ENCODE measurements at places on chromosomes 7 and 10. TPM values are rescaled to one million over a fixed set of nuclear protein-coding genes. Genes with fewer than 3 reads are reported as not detected.

DNA sequence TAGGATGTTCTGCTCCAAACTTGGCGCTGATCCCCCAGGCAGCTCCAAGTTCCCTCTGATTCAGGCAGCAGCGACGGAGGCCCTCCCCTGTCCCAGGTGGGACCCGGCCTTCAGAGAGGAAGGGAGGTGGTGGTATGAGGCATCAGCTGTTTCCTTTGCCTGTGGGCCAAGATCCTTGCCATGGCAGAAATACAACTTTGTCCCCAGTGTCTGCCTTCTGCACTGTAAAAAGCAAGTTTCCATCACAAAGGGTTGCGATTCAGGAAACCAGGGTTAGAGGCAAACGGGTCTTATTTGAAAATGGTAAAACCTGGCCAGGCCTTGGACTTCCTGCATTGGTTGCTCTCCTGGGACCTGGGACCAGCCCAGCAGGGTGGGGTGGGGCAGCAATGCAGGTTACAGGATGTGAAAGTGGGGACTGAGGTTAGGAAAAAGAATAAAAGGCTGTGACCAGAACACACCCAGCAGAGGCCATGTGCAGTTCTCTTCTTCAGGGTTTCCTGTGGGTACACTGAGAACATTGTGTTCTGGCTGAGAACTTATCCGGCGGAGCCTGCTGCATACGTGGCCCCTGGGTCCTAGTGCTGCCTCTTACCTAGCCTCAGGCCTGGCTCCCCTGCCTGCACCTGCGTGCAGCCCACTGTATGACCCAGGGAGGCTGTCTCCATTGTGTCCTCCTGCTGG is 25.1 kb upstream of the DDIT4 start:
- 0 out of 2 replicates have a peak overlapping the region, but pooled peaks have one; percentile 25 for H3K27ac ChIP-seq
- no peak overlapping the region for H3K4me3 ChIP-seq
- DNase-seq, result peak; percentile 35
- H3K36me3 ChIP-seq, result no peaks in the 10 kb centered on the region
- no peaks in the 10 kb centered on the region for H3K27me3 ChIP-seq
- peaks cover 19% of the 10 kb centered on the region for H3K4me1 ChIP-seq

The PTER gene
- not detected for polyA plus RNA-seq

DNA sequence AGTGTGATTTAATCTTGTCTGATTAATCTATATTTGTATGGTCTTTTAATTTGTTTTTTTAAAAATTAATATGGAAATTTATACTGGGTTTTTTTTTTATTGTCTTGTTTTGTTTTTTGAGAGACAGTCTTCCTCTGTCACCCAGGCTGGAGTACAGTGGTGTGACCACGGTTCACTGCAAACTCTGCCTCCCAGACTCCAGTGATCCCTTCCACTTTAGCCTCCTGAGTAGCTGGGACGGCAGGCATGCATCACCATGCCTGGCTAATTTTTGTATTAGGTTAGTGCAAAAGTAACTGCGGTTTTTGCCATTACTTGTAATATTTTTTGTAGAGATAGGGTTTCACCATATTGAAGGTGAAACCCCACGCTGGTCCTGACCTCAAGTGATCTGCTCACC is 73.1 kb downstream of the TET1 start:
- H3K27me3 ChIP-seq, result no peaks in the 10 kb centered on the region
- no peak for DNase-seq
- peaks cover 2% of the 10 kb centered on the region for H3K4me1 ChIP-seq

The DLX5 gene
- polyA plus RNA-seq, result 0.06 TPM

- no peaks in the 10 kb centered on the region for H3K4me1 ChIP-seq
- H3K27me3 ChIP-seq, result no peaks in the 10 kb centered on the region
- H3K4me3 ChIP-seq, result no peak overlapping the region
- no peak for DNase-seq
- H3K27ac ChIP-seq, result no peak overlapping the region
- H3K36me3 ChIP-seq, result no peaks in the 10 kb centered on the region
These were observed 438.4 kb downstream of the NRG3 start for GRCh38 chr10:82313401-82313800.

- no peak for DNase-seq
- no peaks in the 10 kb centered on the region for H3K27me3 ChIP-seq
- no peaks in the 10 kb centered on the region for H3K4me1 ChIP-seq
- no peak overlapping the region for H3K27ac ChIP-seq
- no peaks in the 10 kb centered on the region for H3K36me3 ChIP-seq
These were observed 41.7 kb downstream of the ZWINT start for GRCh38 chr10:56319386-56319785.

DNA sequence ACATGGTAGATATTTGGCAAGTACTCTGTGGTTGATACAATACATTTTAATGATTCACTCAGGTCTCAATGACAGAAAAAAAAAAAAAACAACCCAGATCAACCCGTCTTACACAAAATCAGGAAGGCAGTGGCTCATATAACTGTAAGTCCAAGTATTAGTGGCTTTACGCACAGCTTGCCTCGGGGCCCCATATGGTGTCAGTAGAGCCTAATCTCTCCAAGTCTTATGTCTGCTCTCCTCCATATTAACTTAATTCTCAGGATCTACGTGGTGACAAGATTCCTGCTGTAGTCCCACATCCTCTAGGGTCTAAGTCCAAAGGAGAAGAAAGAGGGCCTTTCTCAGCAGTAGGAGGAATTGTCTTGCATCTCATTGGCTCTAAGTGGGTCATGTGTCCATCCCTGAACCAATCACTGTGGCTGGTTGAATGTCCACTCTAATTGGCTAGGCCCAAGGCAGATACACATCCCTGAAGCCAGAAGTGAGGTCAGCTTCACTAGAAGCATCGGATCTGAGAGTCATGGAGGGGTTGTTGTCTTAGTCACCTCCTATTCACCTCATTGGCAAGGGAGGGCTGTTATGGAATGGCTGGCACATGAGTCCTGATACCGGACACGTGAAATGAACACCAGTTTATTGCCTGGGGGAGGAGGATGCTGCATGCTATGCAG is 20.5 kb upstream of the PLPP4 start:
- no peak overlapping the region for H3K4me3 ChIP-seq
- H3K27ac ChIP-seq, result no peak overlapping the region
- H3K27me3 ChIP-seq, result no peaks in the 10 kb centered on the region
- DNase-seq, result no peak
- H3K36me3 ChIP-seq, result no peaks in the 10 kb centered on the region
- H3K4me1 ChIP-seq, result 0 out of 2 replicates have a peak, but pooled peaks cover 8% of the 10 kb centered on the region

The UCN3 gene
- not detected for polyA plus RNA-seq

DNA sequence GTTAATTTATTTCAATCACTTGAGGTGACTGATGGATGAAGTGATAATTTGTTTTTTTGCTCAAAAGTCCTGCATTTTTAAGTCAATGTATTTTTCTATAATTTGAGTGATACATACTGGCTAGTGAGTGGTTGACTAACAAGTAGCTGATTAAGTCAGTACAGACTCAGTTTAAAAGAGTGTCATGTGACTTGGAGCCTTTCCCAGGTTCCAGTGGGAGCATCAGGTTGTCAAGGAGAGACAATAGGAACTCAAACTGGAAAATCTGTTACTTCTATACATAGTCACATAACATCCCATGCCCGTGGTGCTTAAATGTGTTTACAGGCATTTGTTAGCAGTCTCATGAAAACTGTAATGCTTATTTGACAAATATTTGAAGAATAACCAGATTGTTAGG is 154.7 kb downstream of the ANK3 start:
- H3K36me3 ChIP-seq, result no peaks in the 10 kb centered on the region
- H3K4me1 ChIP-seq, result peaks cover 11% of the 10 kb centered on the region
- no peak overlapping the region for H3K27ac ChIP-seq
- no peak for DNase-seq

- H3K4me3 ChIP-seq, result no peak overlapping the region
- H3K36me3 ChIP-seq, result no peaks in the 10 kb centered on the region
- no peak for DNase-seq
- no peaks in the 10 kb centered on the region for H3K27me3 ChIP-seq
- H3K27ac ChIP-seq, result no peak overlapping the region
- no peaks in the 10 kb centered on the region for H3K4me1 ChIP-seq
These were observed 519.0 kb downstream of the PCDH15 start for GRCh38 chr10:54282012-54282411.

DNA sequence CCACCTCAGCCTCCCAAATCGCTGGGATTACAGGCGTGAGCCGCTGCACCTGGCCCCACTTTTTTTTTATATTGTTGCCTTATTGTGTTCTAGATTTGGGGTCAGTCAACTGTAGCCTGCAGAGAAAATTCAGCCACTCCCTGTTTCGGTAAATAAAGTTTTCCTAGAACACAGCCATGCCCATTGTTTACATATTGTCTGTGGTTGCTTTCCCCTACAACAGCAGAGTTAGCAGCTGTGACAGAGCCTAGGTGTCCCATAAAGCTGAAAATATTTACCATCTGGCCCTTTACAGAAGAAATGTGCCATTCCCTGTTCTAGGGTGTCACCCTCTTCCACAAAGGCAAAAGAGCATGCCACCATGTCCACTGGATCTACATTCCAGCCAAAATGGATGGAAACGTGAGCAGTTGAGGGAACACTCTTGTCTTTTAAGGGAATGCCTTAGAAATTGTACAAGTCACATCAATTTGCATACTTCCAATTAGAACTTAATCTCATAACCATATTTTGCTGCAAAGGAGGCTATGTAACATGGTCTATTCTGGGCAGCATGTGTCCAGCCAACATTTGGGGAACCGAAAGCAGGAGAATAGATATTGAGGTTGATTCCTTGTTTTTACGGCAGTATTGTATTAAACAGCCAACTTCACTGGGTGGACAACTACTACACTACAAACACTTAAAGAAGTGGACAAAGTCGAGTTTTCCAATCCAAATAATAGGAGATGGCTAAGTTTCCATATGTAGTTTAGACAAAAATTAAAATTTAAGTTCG is 11.0 kb upstream of the BLVRA start:
- no peaks in the 10 kb centered on the region for H3K4me1 ChIP-seq
- no peak for DNase-seq
- H3K4me3 ChIP-seq, result no peak overlapping the region
- H3K36me3 ChIP-seq, result no peaks in the 10 kb centered on the region
- H3K27ac ChIP-seq, result no peak overlapping the region
- peaks cover 11% of the 10 kb centered on the region for H3K27me3 ChIP-seq

DNA sequence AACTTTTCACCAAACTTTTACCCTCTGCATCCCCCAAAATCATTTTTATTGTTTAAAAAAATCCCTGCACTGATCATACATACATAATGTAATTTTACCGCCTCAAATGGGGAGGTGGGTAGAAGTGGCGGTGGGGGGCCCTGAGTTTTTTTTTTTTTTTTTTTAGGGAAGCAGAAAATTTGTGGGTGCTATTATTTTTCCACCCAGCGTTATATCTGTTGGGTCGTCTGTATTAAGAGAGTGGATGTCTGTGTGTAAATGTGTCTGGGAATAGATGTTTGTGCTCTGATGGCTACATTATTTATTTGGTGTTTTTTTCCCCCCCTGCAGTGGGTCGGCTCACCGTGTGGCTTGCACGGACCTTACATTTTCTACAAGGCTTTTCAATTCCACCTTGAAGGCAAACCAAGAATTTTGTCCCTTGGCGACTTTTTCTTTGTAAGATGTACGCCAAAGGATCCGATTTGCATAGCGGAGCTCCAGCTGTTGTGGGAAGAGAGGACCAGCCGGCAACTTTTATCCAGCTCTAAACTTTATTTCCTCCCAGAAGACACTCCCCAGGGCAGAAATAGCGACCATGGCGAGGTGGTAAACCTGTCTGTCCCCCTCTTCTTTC is 438 bp downstream of the ARID5B start:
- H3K4me1 ChIP-seq, result peaks cover 31% of the 10 kb centered on the region
- no peaks in the 10 kb centered on the region for H3K27me3 ChIP-seq
- peak overlapping the region; percentile 95 for H3K27ac ChIP-seq
- no peak for DNase-seq
- peaks cover 2% of the 10 kb centered on the region for H3K36me3 ChIP-seq

The CC2D2B gene
- not detected for polyA plus RNA-seq

GRCh38 chr7:272631-273030 is 17.3 kb upstream of the FOXL3 start:
- H3K36me3 ChIP-seq, result no peaks in the 10 kb centered on the region
- no peak overlapping the region for H3K4me3 ChIP-seq
- no peak for DNase-seq
- H3K4me1 ChIP-seq, result no peaks in the 10 kb centered on the region
- no peak overlapping the region for H3K27ac ChIP-seq
- H3K27me3 ChIP-seq, result peaks cover 24% of the 10 kb centered on the region

DNA sequence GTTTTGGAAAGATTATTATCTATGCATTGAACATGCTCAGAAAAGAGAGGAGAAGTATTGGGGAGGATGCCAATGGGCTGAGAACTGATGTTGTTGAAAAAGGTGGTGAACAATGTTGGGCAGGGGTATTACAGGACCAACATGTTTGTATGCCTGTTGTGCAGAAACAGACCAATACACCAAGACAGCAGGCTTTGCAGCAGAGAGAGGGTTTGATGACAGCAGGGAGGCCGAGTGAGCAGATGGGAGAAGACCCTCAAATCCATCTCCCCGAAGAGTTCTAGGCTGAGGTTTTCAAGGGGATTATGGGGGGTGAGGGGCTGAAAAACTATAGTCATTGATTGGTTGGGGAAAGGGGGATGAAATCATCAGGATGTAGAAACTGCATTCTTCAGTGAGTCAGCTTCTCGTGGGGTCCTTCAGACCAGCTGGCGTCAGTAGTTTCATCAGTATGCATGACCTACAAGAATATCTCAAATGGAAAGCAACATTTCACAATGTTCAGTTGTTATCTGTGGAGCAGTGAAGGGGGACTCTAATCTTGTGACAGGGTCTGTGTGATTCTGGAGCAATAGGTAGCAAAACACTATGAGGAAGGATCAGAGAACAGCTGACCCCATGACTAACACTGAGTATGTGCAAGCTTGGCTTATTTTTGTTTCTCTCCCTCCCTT is 167.8 kb downstream of the BAMBI start:
- peaks cover 4% of the 10 kb centered on the region for H3K27me3 ChIP-seq
- H3K4me3 ChIP-seq, result no peak overlapping the region
- no peak for DNase-seq
- H3K27ac ChIP-seq, result no peak overlapping the region
- H3K36me3 ChIP-seq, result no peaks in the 10 kb centered on the region

GRCh38 chr7:77226357-77226839 is 26.8 kb upstream of the FGL2 start:
- DNase-seq, result no peak
- H3K27ac ChIP-seq, result no peak overlapping the region
- no peak overlapping the region for H3K4me3 ChIP-seq
- no peaks in the 10 kb centered on the region for H3K27me3 ChIP-seq
- no peaks in the 10 kb centered on the region for H3K4me1 ChIP-seq

The PSMC2 gene
- 283 TPM for polyA plus RNA-seq

The MACROH2A2 gene
- 28.9 TPM for polyA plus RNA-seq

DNA sequence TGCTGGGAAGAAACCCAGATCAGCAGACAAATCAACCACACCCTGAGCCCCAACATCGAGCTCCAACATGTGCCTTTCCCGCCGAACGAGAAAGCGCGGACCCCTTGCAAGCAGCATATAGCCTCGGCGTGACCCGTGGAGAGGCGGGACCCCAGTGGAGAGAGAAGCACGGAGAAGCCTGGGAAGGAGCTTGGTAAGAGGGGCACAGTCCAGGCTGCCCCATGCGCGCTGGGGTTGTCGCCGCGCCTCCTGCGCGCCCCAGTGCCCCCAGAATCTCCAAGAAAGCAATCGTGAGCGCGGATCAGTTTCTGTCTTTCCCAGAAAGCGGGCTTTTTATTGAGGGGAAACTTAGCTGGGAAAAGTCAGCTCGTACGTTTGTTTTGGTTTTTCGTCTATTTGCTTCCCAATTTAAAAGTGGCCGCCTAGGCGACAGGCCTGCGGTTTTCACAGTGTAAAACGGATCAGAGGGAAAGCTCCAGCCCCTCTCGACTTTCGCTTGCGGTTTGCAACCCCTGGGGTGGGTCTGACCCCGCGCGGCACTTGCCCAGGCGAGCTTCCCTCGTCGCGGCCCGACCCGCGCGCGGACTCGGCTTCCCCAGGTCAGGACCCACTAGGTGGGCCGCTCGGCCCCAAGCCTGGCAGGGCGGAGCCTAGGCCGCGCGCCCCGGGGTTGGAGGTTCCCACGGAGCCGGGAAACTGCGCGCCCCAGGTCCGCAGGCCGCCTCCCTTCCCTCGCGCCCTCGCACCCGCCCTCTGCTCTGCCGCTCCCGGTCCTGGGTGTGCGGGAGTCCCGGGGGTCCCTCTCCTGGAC is 31.1 kb downstream of the SKIDA1 start:
- H3K36me3 ChIP-seq, result no peaks in the 10 kb centered on the region
- DNase-seq, result peak; percentile 69
- H3K4me1 ChIP-seq, result peaks cover 7% of the 10 kb centered on the region
- H3K27ac ChIP-seq, result no peak overlapping the region

Measured in SK-N-SH (cell line).